HFFc6 (cell line): ENCODE measurements at places on chromosomes 11 and 22. TPM values are rescaled to one million over a fixed set of nuclear protein-coding genes. Genes with fewer than 3 reads are reported as not detected.

MRGPRX4 gene
- total RNA-seq = not detected in 3 replicates

TMEM121B gene
- total RNA-seq = 0.05 to 0.08 TPM (median 0.05 TPM) in 3 replicates

ARVCF gene
- total RNA-seq = 1.7 to 2.7 TPM (median 1.8 TPM) in 3 replicates

DNA sequence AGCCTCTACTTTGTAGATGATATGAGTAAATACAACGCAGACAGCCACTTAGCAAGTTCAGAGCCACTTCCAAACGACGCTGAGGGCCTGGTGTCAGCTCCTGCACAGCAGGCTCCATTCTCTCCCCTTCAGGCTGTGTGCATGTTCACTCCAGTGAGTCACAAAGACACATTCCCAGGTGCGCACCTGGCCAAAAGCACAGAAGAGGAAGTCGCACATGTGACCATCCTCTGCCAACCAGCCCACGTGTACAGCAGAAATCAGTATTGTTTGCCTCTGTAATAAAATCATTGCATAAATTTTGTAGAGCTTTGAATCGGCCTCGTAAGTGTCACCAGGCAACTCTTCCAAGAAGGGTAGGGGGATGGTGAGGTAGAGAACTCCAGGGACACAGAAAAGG, 19.5 kb upstream of the TPH1 start:
- no peak for DNase-seq

DNA sequence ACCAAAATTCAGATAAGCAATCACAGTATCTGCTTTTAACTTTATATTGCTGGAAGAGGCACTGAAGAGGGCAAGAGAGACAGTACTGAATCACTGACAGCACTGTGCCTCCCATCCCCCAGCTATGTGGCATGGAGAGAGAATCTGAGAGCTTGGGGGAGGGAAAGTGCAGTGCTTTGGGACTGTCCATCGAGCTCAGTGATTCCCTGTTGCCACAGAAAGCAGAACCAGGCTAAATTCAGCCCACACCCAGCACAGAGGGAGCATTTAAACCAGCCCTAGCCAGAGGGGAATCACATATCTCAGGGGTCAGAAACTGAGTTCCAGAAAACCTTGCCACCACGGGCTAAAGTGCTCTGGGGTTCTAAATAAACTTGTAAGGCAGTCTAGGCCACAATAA, 44.3 kb downstream of the KCNQ1 start:
- DNase-seq = no peak

DNA sequence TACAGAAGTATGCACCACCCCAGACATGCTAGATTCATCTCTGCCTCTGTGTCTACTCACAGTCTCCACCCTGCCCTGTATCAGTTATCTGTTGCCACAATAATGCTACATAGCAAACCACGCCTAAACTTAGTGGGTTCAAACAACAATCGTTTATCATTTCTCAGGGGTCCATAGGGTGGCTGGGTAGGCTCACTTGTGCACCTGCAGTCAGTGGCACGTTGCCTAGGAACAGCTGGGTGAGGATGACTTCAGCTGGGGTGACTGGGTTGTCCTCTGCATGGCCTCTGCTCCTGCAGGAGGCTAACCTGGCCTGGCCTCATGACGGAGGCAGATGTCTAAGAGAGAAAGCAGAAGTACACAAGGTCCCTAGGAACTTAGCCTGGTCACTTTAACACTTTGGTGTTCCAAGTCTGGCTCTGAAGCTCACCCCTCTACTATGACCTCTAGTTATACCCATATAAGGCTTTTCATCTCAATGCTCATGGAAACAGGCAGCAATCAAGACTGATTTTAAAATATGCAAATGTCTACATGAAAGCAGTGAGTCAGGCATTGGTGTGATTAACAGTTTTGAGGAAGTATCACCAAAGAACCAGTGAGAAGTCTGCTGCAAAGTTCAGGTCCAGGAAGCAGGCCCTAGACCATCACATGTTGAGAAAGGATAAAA, 10.7 kb downstream of the OLFML1 start:
- no peak for DNase-seq

P2RX6 gene
- 1.9 to 3.7 TPM (median 2.2 TPM) in 3 replicates for total RNA-seq

- peak; percentile 59 for DNase-seq
Measured at GRCh38 chr11:66045177-66045639, 3.8 kb downstream of the GAL3ST3 start.

GRCh38 chr11:31102316-31102715, 267.2 kb downstream of the DCDC1 start:
- DNase-seq = no peak

DNA sequence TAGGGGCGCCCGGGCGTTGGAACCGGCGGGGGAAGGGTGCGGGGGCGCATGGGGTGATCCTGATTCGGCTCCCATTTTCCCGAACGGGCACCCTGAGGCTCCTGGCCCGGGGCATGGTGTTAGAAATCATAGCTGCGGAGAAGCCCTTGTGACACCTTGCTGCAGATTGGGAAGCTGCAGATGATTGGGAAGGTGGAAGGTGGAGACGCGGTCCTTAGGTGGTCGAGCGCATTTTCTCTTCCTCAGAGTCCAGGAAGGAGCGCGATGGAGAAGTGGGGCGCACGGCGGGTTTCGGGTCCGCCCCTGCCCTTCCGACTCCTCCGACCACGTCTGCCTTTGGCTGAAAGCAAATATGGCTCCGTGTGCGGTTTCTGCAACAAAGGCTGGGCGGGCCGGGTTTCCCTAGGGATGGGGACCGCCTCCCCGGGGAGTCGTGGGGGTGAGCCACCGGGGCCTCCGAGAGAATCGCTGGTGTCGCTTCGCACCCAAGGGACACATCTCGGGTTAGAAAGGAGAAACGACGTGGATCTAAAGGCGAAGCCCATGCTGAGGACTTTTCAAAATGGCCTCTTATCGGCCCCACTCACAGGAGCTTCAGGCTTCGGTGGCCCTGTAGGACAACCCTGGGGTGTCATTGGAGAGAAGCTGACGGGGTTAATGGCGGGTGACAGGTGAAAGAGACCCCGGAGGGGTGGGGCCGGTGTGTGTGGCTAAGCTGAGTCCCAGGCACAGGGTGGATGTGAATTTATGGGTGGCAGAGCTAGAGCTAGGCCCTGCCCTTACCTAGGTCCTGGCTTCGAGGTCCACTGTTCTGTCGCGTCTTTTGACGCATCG, 707 bp upstream of the FTH1 start:
- no peak for DNase-seq

OR51E2 gene
- total RNA-seq = 0.10 TPM in 1 of 3 replicates, not detected in the others

GRCh38 chr22:36965696-36966095, 52.3 kb downstream of the CSF2RB start:
- no peak for DNase-seq

MYBPC3 gene
- not detected in 3 replicates for total RNA-seq

DNA sequence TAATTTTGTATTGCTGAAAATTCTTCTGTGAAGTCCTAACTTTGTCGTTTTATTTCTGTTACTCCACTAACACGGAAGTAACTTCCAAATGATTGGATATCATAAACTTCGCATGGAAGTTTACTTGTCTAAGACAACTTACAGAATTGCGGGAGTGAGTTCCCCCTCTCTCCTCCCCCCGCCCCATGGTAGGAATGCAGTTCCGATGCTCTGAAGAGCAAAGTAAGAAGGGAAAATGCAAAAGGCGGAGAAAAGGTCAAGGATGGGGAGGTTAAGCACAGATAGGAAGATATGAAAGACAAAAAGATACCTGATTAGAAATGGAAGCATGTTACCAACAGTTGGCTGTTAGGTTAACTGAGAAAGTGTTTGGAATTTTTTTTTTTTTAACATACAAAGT, 1.3 kb downstream of the EIF3M start:
- DNase-seq = no peak

DNA sequence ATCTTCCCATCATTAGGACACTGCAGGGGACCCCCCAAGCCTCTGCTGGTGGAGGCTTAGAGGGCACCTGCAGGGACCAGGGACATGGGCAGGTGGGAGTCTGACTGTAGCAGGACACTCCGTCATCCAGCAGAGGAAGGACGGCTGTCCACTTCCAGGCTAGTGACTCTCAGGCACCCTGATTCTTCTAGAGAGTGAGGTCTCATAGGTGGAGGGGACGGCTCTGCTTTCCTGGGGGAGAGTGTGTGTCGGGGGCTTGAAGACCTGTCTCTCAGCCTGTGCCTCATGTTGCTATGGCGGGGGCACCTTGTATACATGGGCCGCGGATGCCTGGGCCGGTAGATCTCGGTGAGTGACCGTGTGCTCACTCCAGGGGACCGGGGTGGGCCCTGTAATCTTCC, 1116.6 kb downstream of the BRD1 start:
- DNase-seq = no peak

TLCD5 gene
- total RNA-seq = 8.7 to 10.2 TPM (median 9.7 TPM) in 3 replicates

SUN2 gene
- total RNA-seq = 75.6 and 95.8 TPM in 2 replicates

SCGB1A1 gene
- not detected in 3 replicates for total RNA-seq

DUSP8 gene
- total RNA-seq = 0.48 to 1.6 TPM (median 1.1 TPM) in 3 replicates

GRCh38 chr22:36252754-36253522, at the start of gene APOL1:
Gene APOL1, plus strand, starts transcription at chr22:36253133. Its CDS starts 1,823 bp downstream, at chr22:36254956.
- no peak for DNase-seq

NDUFS8 gene
- 225 and 235 TPM in 2 replicates for total RNA-seq

IFITM10 gene
- 0.21 to 0.53 TPM (median 0.40 TPM) in 3 replicates for total RNA-seq

- DNase-seq = peak; percentile 75
Measured at GRCh38 chr11:112174789-112175598, at the start of gene BCO2. Gene BCO2, plus strand, starts transcription at chr11:112175512. Its CDS starts 90 bp downstream, at chr11:112175602.

- peak; percentile 87 for DNase-seq
Measured at GRCh38 chr11:114159802-114160632, 100.5 kb downstream of the ZBTB16 start.

MIOX gene
- total RNA-seq = not detected in 3 replicates

GAL3ST3 gene
- 0.15 TPM in 1 of 3 replicates, not detected in the others for total RNA-seq

VWCE gene
- 0.64 to 1.0 TPM (median 0.66 TPM) in 3 replicates for total RNA-seq

PRSS23 gene
- total RNA-seq = 214 to 360 TPM (median 296 TPM) in 3 replicates

DNA sequence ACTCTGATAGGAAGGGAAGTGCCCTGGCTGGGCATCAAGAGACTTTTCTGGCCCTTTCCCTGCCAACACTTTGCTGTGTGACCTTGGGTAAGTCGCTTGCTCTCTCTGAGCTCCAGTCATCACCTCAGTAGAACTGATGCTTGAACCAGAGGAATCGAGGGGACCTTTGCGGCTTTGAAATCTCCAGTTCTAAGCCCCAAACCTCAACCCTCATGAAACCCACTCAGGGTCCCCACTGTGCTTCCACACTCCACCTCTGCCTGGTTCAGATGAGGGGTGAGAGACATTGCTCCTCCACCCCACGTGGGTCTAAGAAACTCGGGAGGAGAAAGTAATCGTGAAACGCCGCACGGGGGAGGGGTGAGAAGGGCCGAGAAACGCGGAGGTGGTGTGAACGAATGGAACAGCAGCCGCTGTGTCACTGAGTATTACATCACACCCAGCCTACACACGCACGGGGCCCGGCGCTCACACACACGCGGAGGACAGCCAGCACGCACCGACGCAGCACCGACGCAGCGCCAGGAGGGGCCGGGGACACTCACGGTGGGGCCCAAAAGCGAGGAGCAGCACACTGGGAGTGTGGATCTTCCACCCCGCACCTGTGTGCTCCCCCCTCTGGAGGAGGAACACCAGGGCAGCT, 4.3 kb downstream of the RTN4RL2 start:
- DNase-seq = no peak

DNA sequence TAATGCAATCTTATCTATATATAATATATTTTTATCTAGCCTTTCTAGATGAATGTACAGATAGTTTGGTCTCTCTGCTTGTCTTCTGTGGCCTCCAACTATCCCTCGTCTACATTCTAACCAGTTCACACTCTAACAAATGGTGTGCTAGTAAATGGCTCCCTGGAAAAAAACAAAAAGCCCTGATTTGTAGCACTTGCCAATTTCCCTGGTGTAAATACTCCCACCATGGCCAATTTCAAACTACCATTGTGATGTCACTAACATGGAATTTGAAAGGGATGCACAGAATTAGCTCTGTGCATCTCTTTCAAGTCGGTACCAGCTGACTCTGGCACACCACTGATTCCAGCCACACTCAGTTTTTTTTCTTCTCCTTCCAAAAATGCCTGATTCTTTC, 154.6 kb downstream of the MYO18B start:
- DNase-seq = no peak

DNA sequence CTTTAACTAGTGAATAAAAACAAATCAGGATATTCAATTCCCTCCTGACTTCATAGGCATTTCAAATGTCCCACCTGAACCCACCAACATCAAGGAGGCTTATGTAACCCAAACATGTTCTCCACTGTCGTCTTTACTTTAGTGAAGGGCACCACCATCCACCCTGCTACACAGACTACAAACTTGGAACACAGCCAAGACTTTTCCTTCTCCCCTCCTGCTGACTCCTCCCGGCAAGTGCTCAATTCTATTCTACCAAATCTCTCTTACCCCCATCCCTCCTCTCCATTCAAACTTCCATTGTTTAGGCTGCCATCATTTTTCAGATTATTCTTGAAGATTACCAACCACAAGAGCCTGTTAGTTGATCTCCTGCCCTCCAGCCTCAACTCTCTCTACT, 24.3 kb downstream of the SAAL1 start:
- DNase-seq = no peak

GRCh38 chr22:43106302-43106701, 4.2 kb upstream of the BIK start:
- no peak for DNase-seq

DNA sequence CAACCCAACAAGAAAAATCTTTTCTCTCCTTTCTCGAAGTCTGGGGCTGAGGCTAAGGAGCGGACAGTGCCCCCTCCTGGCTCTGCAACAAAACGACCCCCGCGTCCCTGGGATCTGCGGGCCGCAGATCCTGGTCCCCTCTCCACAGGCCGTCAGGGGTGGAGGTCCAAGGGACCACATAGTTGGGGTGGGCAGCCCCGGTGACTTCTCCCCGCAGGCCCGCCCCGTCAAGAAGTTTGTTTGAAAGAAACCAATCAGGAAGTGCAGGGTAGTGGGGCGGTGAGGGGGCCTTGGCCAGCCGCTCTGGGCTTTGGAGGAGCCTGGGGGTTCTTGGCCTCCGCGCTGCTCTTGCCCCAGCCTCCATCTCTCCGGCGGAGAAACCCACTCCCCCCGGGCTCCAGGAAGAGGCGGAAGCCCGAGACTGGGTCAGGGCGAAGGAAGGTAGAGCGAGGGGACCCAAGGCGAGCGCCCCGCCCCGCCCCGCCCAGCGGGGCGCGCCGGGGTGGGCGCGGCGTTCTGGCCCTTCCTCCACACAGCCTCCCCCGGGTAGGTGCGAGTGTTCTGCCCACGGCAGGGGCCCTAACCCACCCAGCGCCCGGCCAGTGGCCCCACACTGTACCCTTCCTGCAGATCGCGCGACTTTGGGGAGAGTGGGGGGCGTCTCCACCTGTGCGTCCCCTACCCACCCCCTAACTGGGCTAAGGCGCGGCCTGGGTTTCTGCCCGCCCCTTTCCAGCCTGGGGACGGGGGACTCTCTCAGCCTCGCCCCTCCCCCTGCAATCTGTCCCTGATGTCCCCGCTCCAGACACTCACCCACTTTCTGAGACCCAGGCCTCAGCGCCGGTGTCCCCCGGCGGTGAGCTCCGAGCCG, 1.3 kb downstream of the TP53I11 start:
- DNase-seq = no peak

SOX6 gene
- total RNA-seq = 1.2 and 9.8 TPM in 2 replicates

GRCh38 chr11:128625746-128626145, 38.4 kb upstream of the ETS1 start:
- DNase-seq = no peak

- no peak for DNase-seq
Measured at GRCh38 chr11:44761551-44761961, 34.8 kb downstream of the TSPAN18 start.
